A549 (cell line): ENCODE measurements at places on chromosomes 6 and 20.

DNA sequence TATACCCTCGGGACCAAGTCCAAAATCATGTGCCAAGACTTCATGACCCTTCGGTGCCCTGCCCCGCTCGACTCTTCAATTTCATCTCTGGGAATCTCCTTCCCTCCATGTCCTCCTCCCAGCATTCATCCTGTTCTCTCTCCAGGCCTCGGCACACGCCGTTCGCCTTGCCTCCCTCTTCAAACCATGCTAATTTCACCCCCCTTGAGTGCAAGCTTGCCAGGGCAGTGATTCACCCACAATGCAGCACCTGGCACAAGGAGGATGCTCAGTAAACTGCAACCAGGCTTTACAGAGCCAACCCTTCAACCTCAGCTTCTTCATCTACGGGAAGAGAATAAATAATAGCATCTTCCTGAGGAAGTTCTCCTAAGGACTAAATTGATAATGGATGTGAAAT lies 4.1 kb downstream of the KCNS1 start:
- no peak for DNase-seq

DNA sequence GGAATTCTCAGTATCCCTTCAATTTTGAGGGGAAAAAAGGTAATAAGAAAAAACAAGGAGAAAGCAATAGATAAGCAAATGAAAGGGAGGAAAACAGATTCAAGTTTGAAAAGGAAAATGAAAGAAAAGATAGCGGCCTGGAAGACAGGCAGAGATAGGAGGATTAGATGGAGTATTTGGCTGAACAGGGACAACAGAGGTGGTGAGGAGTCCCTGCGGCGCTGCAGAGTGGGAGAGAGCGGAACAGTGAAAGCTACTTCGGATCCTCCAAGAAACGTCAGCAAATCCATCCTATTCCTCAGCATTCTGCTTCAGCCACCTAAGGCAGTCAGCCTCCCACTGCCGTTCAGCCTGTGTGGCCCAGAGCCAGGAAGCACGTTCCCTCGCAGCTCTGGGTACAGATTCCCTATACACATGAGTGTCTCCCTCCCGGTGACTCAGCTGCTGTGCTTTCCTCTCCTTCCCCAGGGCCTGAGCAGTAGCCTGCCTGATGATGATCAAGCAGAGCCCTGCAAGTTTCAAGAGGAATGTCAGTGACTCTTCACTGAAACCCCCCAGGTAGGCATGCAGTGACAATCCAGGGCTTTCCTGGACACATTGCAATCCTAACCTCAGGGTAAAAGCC lies 43.4 kb upstream of the CDYL start:
- peak; percentile 82 for DNase-seq

- no peak for DNase-seq
Observed at GRCh38 chr6:56385981-56386593, 138.7 kb upstream of the COL21A1 start.

GRCh38 chr20:61771805-61772350 lies 293.8 kb downstream of the TAF4 start:
- no peak for DNase-seq

DNA sequence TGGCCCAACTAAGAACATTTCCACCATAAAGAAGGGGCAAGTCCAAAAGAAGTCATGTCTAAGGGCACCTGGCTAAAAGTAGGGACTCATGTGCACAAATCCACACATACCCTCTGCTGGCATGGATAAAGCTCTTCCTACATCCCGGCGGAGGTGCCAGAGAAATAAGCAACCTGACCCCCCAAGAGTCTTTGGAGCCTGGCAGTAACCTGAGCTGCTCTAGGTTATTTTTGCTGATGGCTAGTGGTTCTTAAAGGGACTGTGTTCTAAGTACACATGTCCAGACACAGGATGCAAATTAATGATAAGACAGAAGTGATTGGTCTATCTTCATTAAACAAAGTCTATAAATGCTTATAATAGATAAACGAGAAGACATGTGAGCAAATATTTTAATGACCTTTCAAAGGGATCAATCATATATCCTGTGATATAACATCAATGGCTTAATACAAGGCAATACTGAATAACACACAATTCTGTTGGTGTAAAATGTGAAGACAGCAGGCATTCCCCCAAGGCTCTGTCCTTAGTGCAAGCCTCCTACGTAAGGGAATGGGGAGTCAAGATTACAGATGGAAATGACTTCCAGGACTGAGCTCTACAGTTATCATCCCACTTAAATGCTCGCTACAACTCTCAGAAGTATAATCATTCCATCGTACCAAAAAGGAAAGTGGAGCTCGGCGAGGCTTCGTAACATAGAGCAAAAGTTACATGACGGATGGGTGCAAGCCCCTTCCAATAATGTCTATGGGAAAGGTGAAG lies 52.5 kb downstream of the HIVEP2 start:
- no peak for DNase-seq

GRCh38 chr6:7916959-7917358 lies 6.4 kb upstream of the TXNDC5 start:
- DNase-seq: no peak

DNA sequence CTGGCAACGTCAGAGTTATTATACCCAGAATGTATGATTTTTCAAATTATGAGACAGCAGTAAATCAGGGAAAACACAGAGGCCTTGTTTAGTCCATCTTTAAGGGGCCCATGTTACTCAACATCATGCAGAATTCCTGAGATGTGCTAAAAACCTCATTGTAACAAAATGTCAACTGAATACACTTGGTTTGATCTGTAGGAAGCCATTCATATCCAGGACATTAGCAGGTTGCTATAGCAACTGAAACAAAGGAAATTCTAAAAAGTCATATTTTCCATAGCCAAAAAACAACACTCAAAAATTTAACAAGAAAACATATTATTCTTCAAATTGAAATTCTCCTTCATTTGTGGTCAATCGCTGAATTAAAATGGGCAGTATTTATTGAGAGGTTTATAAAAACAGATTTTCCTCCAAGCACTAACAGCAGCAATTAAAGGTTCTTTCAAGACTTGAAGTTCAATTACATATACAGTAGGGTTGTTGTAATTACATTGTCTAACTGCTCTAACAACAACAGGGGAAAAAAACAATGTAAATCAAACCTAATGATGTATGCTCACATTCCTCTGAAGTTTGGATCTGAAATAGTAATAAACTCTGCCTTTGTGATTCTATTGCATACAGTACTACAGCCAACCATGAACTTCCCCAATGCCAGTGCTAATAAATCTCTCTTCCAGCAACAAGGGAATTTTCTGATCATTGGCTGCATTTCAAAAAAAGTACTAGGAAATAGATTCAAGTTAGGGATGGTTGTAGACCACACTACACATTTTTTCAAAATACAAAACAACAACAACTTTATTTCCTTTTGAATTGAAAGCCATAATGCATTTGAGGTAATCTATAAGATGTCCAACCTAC lies 34.9 kb downstream of the COL12A1 start:
- no peak for DNase-seq

DNA sequence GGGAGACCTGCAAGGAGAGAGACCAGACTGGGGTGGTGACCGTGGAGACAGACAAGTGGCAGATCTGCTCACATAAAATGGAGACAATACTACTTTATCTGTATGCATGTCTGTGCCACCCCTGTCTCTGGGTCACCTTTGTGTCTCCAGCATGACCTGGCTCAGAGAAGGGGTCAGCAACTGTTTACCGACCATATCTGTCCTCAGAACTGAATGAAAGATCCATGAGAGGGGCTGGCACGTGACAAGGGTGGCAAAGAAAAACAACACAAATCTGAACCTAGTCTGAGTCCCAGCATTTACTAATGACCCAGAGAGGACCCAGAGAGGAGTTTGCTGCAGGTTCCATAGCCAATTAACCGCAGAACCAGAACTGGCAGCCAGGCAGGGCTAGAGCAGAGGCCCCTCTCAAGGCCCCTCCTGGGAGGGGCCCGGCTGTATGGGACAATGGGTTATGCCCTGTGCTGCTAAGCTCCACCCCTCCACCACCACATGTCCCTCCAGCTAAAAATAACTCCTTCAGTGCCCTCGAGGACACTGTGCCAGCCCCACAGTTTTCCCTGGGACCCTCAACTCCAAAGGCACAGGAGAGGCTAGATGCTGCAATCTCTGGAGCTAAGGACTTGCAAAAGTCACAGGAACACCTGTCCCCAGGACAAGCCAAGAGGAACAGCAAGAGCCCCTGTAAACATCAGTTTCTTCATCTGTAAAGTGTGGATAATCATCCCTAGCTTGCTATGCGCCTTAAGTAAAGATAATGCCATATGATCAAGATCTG lies 2.2 kb downstream of the AHCY start:
- no peak for DNase-seq
